Transverse colon (tissue), 4 donors: ENCODE measurements at places on chromosomes 6 and 20.

DNA sequence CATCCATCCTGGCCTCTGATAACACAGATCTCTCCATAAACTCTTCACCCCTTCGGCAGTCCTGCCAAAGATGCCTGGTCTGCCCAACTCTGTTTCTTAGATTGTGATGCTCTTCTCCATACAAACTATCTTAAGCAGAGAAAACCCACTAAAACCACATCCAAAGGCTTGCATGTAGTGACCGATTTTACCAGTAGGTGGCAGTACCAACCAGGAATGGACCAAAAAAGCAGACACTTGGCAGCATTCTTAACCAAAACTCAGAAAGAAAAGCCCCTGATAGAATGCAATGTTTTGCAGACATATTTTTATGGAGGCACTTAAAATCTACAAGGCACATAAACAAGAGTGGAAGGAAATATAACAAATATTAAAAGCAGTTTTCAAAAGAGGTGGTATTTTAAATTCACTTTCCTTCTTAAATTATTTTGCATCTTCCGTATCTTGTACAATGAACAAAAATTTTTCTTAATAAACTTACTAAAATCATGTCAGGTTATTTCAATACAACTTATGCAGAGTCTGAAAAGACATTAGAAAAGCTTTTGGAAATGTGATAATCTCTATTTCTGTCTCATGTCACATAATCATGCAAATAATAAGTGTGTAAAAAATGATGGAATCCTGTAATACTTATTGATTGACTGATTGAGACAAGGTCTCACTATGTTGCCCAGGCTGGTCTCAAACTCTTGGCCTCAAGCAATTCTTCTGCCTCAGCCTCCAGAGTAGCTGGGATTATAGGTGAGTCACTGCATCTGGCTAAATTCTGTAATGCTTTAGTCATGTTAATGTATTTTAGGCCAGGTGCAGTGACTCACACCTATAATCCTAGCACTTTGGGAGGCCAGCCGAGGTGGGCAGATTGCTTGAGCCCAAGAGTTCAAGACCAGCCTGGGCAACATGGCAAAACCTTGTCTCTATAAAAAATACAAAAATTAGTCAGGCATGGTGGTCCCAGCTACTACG lies 29.4 kb downstream of the LRP11 start:
- DNase-seq, result peak; percentile 67

- no peak for DNase-seq
These were observed 64.5 kb downstream of the TRMT6 start for GRCh38 chr20:5885866-5886265.

DNA sequence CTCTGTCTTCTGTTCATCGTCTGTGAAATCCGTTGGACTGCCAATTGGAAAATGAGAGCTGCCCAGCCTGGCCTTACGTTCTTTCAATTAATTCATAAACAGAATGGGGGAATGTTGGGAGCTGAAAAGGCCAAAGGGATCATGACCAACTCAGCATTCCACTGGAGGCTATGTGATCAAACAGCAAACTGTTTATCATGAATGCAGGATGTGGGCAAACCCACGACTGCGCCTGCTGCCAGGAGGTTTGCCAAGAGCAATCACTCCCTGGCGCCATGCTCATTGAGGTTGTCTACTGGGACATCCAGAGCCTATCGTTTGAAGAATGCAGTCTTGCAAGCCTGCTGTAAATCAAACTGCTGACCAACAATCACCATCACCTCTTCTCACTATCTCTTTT lies 9.3 kb upstream of the FKBP1A start:
- DNase-seq, result no peak

DNA sequence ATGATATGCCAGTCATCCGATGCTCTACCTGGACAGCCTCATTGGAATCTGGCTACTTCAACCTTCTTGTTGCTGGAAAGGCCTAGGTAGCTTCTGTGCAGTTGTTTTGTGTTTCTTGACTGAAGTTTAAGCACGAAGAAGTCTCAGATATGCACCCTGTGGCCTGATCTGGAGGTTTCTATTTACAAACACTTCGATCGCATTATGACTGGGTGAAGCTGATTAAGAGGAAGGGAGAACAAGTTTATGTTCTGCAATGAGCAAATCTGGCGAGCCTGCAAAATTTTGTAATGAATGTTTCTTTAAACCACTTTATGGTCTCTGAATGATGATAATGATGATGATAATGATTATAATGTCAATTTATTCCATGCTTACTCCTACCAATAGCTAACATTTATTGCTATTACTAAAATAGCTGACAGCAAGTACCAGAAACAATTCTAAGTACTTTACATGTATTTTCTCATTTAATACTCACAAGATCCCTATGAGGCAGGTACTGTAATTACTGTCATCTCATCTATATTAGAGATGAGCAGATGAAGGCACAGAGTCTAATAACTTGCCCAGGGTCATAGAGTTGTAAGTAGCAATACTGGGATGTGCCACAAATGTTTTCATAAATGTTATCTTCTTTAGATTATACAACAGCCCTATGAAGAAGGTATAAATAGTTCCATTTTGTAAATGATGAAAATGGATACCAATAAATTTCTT lies 126.1 kb upstream of the UST start:
- no peak for DNase-seq

GRCh38 chr6:112806163-112806865 lies 459.2 kb downstream of the RFPL4B start:
- no peak for DNase-seq

- no peak for DNase-seq
These were observed 26.0 kb upstream of the SYNDIG1 start for GRCh38 chr20:24443436-24443835.

- DNase-seq, result no peak
These were observed 73.5 kb downstream of the ECT2L start for GRCh38 chr6:138869398-138869797.

- no peak for DNase-seq
These were observed 5.1 kb downstream of the SOX12 start for GRCh38 chr20:330233-331149.

GRCh38 chr6:35719830-35720733 lies 16.8 kb upstream of the ARMC12 start:
- DNase-seq, result peak; percentile 50

GRCh38 chr6:139570166-139570565 lies 195.7 kb upstream of the CITED2 start:
- DNase-seq, result no peak

GRCh38 chr6:107154131-107154800 lies 39.0 kb upstream of the BEND3 start:
- DNase-seq, result peak; percentile 26

- DNase-seq, result peak; percentile 29
These were observed 10.2 kb upstream of the CST5 start for GRCh38 chr20:23889775-23890187.
